ENCODE measurements at places on chromosomes 4 and X.

DNA sequence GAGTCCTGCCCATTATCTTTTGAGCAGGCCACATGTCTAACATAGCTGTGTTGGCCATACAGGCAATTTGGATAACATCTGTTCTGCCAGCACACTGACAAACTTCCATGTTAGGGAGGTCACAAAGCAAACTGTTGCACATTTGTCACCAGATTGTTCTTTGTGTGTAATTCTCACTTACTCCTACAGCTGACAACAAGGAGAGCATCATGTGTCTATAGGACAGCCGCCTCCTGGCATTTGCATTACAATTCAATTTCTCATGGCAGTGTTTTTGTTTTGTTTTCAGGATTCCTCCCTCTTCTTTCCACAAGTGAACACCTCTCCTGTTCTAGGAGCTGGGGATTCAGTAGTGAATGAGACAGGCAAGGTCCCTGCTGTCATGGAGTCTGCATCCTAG is 94.3 kb upstream of the LEF1 start:
- DNase-seq = no peak

DNA sequence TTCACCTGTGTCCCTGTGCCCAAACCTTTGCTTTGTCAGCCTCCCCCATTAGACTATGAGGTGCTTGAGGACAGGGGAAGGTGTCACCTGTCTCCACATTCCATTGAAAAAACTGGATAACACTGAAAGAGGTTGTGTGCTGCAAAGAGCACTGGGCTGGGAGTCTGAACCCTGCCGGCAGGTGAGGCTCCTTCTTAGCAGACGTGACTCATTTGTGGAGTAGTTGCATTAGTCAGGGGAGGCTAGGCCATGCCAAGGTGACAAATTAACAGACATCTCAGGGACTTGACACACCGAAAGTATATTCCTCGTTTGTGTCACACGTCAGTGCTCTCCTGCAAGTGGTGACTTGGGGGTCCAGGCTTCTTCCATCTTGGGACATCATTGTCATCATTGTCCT is 95.9 kb upstream of the STX18 start:
- no peak for DNase-seq

- no peak for DNase-seq
These were observed 55.6 kb upstream of the CCSER1 start for GRCh38 chr4:90071289-90072235.

GRCh38 chrX:16516232-16516876 is 133.6 kb upstream of the S100G start:
- no peak for DNase-seq

GRCh38 chrX:40298572-40299479 is 201.1 kb upstream of the BCOR start:
- no peak for DNase-seq

DNA sequence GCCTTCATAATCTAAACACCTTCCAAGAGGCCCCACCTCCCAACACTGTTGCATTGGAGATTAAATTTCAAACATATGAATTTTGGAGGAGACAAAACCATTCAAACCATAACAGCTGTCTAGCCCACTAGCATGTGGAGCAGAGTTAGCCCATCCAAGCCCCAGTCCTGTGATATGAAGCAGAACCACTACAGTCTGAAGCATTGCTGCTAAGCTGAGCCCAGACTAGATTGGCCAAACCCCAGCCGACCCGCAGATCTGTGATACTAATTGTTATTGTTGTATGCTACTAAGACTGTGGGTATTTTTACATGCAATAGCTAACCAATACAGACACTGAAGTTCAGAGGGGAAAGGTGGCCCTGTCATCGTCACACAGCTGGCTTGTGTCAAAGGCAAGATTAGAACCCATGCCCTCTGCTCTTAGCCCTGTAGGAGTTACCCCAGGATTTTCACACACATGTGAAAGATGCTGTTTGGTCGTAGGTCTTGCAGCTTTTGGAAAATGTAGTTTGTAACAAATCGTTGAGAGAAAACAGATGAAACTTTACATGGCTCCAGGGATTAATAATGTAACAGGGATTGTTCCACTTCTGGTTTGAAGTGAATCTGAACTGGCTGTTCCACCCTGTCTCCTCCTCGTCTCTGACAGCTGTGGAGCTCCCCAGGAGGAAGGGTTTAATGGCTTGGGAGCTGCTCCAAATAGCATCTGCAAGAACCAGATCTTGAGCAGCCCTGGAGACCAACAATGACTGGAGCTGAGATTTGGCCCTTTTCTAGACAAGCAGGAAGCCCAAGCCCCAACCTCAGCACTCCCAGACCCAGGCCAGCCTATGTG is 517.5 kb downstream of the MID1IP1 start:
- no peak for DNase-seq

DNA sequence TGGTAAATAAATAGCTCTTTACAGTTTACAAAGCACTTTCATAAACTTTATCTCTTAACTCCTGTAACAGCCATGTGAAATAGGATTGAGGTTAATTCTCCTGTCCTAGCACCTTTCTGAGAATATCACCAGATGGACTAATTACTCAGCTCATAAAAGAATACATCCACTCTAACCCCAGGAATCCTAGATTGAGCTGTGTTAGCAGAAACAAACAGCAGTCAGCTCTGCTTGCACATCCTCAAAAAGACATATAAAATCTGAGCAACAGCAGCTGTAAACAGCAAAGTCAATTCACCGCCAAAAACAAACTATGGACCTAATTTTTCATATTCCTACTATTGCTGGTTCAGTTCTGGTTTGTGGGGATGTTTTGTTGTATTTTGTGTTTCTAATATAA is 182.8 kb downstream of the QDPR start:
- DNase-seq = no peak

DNA sequence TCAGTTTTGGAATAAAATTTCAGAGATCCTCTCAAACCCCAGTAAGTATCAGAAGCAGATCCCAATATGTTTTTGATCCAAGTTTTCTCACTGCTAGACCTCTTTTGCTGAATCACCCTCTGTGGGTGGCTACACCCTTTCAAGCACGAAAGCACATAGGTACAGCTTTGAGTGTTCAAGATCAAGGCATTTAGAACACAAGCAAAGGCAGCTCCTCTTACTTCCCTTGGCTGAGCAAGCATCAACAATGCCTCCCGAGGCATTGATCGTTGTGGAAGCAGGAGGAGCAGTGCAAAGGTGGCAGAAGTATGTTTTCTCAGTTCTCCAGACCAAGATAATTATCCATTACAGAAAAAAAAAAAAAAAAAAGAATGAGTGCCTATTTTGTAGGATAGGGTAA is 72.0 kb upstream of the TSPAN7 start:
- DNase-seq = no peak

- no peak for DNase-seq
These were observed 58.6 kb upstream of the UGT8 start for GRCh38 chr4:114539985-114540384.

GRCh38 chr4:53994382-53995102 is 69.9 kb downstream of the CHIC2 start:
- no peak for DNase-seq

- no peak for DNase-seq
These were observed 44.1 kb downstream of the NAA11 start for GRCh38 chr4:79281566-79282359.

GRCh38 chr4:93203708-93204107 is 624.8 kb upstream of the ATOH1 start:
- no peak for DNase-seq

- DNase-seq = no peak
These were observed 302.9 kb upstream of the FTHL17 start for GRCh38 chrX:31374786-31375185.

GRCh38 chr4:81906905-81907304 is 435.2 kb upstream of the RASGEF1B start:
- no peak for DNase-seq

DNA sequence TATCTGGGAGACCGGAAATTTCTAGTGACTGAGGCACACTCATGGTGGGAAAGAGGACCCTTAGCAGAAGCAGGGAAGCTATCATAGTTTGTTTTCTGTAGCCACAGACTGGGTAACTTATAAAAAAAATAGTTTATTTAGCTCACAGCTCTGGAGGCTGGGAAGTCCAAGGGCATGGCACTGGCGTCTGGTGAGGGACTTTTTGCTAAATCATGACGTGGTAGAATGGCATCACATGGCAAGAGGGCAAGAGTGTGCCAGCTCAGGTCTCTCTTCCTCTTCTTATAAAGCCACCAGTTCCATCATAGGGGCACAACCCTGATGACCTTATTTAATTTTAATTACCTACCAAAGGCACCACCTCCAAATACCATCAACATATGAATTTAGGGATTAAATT is 13.3 kb downstream of the APLN start:
- DNase-seq = no peak

DNA sequence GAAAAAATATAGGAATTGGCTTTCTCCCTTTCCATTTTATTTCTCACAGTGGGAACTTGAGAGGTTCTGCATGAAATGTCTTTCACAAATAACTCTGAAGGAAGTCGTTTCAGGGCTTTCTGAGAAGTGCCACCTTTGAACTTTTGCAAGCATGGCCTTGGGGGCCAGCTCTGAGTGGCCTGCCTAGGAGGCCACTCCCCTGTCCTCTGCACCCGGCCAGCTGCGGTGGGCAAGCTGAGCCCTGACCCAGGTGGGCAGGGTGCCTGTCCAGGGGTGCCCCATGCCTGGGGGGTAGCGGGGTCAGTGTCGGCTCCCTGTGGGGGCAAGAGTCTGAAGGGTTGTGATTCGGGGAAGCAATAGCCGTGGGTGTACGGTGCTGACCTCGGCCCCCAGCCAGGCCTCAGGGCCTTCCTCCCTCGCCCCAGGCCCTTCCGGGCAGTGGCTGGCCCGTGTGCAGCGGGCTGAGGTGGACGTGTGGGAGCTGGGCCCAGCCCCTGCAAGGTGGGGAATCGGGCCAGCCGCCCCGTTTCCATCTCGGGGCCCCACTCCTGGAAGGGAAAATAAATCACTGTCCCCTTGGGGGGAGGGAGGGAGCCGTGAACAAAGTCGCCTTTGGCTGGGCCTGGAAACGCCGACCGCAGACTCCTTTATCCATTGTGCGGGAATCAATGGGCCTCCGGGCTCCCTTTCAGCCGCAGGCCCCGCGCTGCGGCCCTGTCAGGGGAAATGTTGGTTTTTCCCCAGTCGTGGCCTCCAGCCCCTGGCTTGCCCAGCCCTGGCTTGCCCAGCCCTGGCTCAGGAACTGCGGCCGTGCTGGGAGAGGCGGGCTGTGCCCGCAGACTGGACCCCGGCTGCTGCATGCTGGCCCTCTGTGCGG is 3.1 kb downstream of the FGFRL1 start:
- no peak for DNase-seq

DNA sequence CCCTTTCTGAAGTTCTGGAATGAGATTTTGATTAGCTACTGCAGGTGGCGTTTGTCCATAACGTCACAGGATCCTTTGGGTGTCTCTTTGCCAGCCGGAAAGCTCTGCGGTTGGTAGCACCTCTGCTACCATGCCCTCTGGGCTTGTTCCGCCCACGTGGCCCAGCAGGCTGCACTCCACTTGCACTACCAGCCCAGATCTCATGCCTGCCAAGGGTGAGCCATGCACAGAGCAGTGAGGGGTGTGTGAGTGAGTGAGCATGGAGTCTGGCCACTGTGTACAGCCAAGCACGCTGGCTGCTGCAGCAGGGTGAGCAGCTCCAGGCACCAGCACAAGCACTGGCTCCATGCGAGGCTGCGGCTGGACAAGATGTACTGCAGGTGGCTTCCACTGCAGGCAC is 6.6 kb upstream of the HNRNPD start:
- no peak for DNase-seq
